Upper lobe of right lung (tissue), 1 donor: ENCODE measurements at places on chromosomes 16 and 17.

GRCh38 chr17:13113821-13114525 lies 96.1 kb upstream of the ELAC2 start:
- no peak for DNase-seq

DNA sequence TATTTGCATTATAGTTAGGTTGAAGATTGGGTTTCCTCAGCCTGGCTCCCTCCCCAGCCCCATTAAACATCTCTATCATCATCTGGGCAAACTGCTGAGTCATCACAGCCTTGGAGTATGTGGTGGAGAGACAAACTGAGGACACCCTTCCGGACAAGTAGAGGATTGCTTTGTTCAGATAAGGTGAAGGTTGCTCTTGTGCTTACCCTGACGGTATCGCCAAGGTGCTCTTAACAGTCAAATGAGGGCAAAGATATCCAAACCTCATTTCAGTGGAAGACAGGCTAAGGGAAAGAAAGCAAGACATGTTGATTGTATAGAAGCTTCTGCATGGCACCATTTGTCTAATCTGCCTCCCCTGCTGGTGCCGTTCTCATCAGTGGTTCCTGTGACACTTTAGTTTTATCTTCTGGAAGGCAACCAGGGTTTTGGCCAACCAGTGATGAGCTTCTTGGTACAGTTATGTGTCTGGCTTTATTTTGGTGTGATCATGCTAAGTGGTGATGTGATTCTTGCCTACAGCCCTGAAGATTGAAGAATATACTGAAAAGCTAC lies 56.9 kb upstream of the LGALS9 start:
- no peak for DNase-seq

- DNase-seq = peak; percentile 86
These were observed 844 bp downstream of the TBKBP1 start for GRCh38 chr17:47694581-47695428.

GRCh38 chr16:84874553-84874952 lies 54.8 kb downstream of the CRISPLD2 start:
- DNase-seq = no peak

- no peak for DNase-seq
These were observed 356.6 kb downstream of the KCNJ2 start for GRCh38 chr17:70525961-70526360.

DNA sequence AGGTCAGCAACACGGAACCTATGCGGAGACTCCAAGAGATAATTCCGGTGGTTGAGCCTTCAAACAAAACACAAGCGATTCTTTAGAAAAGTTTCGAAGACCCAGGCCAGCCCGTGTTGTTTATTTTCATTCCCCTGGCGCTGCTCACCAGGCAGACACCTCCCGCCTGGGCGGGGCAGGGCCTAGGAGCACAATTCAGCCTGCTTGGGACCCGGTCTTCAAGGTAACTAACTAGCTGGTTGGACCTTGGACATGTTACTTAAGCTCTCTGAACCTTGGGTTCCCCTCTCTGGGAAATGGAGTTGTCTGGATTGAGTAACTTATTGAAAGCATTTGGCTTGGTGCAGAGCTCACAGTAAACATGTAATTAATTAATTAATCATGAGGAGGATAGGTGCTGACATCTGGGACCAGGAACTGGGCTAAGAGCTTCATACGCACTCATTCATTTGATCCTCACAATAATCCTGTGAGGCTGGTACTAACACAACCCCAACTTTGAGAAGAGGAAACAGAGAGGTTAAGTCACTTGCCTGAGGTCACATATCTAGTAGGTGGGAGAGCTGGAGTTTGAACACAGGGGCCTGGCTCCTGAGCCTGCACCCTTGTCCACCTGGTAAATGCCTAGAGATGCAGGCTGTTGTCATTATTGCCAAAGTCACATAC lies 125.3 kb upstream of the SMURF2 start:
- DNase-seq = no peak

DNA sequence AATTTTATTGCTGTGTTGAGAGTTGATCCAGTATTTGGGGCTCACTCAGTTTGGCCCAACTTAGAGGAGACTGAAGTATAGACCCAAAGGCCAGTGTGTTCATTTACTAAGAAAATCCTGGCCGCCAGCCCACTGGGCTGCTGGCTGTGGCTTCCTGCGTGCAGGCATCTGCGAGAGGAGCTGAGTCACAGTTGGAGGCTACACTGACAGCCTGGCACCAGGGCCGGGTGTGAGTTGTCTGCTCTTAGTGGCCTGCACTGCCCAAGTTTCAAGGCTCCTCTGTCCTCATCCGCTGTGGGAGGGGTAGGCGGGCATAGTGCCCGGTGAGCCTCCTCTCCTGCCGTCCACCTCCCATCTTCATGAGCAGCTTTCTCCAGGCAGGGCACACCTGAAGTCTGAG lies 54.2 kb downstream of the PLD6 start:
- DNase-seq = peak; percentile 77

GRCh38 chr17:52157603-52158449 lies 688 bp downstream of the CA10 start:
- no peak for DNase-seq

- no peak for DNase-seq
These were observed 36.8 kb upstream of the ZC3H18 start for GRCh38 chr16:88533381-88533917.

- DNase-seq = no peak
These were observed 2.9 kb downstream of the C16orf90 start for GRCh38 chr16:3492356-3492755.

DNA sequence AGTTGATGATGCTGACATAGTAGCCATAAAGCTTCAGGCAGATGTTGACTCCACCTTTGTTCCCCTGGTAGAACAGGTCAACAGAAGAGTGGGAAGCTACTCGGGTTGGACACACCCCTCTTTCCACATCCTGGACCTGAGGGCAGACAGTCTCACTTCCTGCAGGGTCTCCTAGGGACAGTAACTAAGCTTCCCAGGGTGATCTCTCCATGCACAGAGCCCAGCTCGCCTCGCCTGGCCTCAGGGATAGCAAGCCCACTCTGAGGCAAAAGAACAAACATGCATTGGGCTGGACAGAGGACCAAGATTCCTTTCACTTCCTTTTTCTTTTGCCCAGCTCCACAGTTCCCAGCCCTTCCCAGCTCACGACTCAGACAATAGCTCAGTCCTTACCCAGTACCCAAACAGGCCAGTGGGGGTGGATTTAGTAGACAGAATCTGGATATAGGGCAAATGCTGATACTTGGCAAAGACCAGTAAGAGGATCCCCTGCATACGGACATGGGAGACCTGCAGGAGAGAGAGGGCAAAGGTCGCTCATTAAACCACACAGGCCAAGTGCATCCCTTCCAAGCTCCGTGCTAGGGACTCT lies 7.0 kb downstream of the INPP5K start:
- DNase-seq = no peak

GRCh38 chr16:2779978-2780898 lies 3.2 kb upstream of the ELOB start:
- peak; percentile 47 for DNase-seq

- DNase-seq = no peak
These were observed 5.6 kb downstream of the ACD start for GRCh38 chr16:67654403-67654911.

GRCh38 chr17:45729294-45729907 lies 54.7 kb upstream of the CRHR1 start:
- DNase-seq = no peak

DNA sequence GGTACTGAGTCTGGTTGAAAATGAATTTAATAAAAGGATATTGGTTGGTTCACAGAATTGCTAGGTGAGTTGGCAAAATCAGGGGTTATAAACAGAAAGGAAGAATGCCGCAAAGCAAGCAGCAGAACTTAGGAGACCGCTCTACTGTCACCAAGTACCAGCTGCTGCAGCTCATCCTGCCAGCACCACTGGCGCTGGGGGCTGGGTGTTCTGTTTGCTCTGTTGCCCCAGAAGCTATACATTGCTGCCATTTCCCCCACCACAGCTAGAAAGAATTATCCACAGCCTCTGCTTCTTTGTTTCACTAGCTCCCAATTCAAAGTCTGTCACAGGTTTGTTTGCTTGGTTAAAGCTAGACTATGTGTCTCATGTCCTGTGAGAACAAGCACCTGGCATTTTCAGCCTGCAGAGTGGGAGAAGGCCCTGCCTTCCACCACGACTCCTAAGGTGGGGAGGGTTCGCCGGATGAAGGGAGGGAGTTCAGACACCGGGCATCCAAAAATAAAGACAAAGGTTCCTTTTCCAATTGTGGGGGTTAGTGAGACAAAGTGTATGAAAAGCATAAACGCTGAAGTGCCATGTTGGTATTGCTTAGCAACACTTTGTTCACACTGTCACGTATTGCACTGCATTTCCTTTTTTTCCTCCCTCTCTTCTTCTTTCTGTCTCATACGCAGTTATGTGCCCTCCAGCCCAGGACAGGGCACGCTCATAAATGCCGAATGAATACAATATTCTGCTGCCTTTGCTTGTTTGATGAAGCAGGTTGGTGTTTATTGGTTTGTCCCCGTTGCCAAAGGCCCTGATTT lies 9.6 kb upstream of the CPD start:
- no peak for DNase-seq

DNA sequence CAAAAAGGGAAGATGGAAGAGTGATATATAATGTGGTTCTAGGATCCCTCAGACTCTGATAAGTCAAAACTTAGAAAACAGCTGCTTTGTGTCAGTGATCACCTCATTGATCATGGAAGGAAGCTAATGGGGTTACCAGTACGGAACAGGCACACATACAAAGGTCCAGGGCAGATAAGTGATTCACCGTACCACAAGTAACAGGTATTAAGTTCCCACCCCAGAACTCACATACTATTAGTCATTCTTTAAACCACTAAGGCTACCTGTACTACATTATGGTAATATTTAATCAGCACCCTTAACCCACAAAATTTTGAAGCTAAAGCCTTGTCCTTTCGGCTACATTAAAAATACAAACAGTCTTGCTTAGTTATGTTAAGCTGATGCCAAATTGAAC lies 17.4 kb downstream of the RNF43 start:
- DNase-seq = no peak

- DNase-seq = no peak
These were observed 102.6 kb downstream of the AATF start for GRCh38 chr17:37051381-37051780.

- no peak for DNase-seq
These were observed 9.0 kb upstream of the MYCBPAP start for GRCh38 chr17:50499270-50499669.

GRCh38 chr17:37025847-37026530 lies 77.2 kb downstream of the AATF start:
- DNase-seq = no peak

DNA sequence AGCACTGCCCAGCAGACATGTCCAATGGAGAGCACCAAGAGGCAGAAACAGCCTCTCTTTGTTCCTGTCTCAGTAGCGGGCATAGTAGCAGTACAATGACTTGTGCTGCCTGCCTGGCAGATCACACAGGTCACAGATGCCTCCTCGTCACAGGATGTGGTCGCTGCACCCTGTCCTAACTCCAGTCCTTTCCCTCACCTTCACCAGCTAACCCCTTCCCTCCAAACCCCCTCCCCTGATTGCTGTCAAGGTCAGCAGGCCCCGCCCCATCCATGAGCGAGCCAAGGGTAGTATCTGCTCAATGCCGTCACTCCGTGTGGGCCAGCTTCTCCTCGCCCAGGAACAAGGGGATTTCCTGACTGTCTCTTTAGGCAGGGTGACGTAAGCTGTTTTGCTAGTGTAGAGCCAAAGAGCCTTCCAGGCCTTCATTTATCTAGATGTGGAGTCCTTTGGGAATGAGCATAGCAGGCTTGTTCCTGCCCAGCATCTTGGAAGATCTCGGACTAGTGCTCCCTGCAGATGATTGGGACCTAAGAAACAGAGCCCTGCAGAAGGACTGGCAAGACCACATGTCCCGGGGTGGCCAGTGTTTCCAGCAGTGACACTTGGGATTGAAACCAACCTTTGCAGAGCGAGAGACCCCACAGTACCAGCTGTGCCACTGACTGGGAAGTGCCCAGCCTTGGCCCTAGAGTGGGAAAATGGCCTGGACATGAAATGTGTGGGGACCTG lies 75.9 kb upstream of the TNRC6C start:
- DNase-seq = no peak

DNA sequence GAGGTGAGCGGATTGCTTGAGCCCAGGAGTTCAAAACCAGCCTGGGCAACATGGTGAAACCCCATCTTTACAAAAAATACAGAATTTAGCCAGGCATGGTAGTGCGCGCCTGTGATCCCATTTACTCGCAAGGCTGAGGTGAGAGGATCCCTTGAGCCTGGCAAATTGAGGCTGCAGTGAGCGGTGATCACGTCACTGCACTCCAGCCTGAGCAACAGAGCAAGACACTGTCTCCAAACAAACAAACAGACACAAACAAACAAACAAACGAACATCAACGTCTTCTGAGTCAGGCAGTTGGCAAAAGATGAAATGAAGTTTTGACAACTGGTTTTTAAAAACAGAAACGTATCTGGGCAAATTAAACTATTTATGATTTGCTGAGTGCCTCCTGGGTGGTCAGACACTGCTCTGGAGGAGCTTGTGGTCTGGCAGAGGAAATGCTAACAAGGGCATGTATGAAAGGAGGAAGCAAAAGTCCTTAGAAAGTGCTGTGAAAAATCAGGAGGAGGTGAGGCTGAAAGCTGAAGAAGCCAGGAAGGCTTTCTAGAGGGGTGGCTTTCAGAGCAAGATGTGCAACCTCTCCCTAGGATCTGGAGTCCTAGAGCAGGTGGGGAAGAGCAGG lies 10.2 kb upstream of the KRT20 start:
- DNase-seq = no peak

- DNase-seq = no peak
These were observed 51.3 kb downstream of the ADCY9 start for GRCh38 chr16:4064950-4065352.

GRCh38 chr17:1620486-1620885 lies 8.1 kb downstream of the SLC43A2 start:
- DNase-seq = no peak

DNA sequence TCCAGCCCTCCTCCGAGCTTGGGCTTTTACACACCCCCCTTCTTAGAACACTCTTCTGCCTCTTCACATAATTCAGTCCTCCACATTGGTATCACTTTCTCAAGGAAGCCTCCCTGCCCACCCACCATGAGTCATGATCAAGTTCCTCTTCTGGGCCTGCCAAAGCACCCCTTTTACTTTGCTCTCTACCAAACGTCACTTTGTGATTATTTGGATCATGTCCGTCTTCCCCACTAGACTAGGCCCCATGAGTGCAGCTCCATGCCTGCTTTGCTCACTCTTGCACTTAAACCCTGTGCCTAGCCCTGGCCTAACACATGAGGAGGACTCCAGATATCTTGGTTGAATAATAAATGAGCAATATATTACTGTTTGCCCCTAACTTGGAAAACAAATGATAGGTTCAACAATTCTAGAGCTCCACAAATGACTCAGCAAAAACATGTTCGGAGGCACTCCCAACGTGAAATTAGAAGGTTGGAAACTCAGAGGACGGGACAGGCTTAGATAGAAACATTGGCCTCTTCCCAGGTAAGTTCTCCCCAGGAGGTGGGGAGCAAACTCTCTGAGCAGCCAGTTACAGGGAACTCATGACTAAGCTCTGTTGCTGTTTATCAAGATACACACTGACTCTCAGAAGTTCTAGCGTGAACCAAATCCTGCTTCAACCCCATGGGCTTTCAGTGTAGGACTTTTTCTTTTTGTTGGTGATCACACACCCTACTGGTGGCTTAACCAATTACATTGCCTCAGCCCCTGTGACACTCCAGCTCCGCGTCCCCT lies 28.3 kb downstream of the G6PC1 start:
- no peak for DNase-seq
